ENCODE measurements at places on chromosomes 6 and 20.

- no peak for DNase-seq
Observed at GRCh38 chr6:104214901-104215300, 644.8 kb downstream of the HACE1 start.

- no peak for DNase-seq
Observed at GRCh38 chr20:8518878-8519277, 386.8 kb downstream of the PLCB1 start.

- DNase-seq: no peak
Observed at GRCh38 chr20:36726168-36726567, 19.7 kb downstream of the NDRG3 start.

- DNase-seq: no peak
Observed at GRCh38 chr6:128139519-128139918, 238.7 kb upstream of the THEMIS start.

GRCh38 chr6:45377043-45377553 is 636 bp downstream of the SUPT3H start:
- no peak for DNase-seq

- DNase-seq: peak; percentile 8
Observed at GRCh38 chr6:46521464-46521971, 30.3 kb upstream of the RCAN2 start.

DNA sequence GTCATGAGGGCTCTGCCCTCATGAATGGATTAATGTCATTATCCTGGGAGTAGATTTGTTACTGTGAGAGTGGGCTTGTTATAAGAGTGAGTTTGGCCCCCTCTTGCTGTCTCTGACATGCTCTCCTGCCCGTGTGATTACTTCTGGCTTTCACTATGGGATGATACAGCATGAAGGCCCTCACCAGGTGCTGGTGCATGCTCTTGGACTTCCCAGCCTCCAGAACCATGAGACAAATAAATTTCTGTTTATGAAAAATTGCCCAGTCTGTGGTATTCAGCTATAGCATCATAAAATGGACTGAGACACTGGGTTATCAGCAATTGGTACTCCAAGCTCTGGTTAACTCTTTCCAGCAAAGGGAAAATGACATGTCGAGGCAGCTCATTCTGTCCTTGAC is 76.2 kb upstream of the MAP3K7 start:
- no peak for DNase-seq

GRCh38 chr6:72218125-72218524 is 331.8 kb downstream of the RIMS1 start:
- DNase-seq: peak; percentile 24

DNA sequence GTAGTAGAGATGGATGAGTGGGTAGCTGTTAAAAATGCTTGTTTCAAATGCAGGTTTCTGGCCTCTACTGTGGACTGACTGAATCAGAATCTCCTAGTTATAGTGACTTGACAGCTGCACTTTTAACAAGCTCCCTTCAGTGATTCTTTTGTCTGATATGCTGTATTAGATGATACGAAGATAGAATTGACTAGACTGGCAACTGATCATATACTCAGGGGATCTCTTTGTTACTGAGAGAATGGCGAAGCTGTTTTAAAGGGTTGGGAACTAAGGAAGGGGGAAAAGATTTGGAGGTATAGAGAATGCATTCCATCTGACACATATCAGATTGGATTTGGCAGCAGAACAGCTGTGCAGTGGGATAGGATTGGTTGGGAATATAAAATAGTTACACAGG is 7.0 kb downstream of the ENPP4 start:
- DNase-seq: peak; percentile 16

GRCh38 chr20:49435639-49436038 is 46.8 kb downstream of the KCNB1 start:
- no peak for DNase-seq

DNA sequence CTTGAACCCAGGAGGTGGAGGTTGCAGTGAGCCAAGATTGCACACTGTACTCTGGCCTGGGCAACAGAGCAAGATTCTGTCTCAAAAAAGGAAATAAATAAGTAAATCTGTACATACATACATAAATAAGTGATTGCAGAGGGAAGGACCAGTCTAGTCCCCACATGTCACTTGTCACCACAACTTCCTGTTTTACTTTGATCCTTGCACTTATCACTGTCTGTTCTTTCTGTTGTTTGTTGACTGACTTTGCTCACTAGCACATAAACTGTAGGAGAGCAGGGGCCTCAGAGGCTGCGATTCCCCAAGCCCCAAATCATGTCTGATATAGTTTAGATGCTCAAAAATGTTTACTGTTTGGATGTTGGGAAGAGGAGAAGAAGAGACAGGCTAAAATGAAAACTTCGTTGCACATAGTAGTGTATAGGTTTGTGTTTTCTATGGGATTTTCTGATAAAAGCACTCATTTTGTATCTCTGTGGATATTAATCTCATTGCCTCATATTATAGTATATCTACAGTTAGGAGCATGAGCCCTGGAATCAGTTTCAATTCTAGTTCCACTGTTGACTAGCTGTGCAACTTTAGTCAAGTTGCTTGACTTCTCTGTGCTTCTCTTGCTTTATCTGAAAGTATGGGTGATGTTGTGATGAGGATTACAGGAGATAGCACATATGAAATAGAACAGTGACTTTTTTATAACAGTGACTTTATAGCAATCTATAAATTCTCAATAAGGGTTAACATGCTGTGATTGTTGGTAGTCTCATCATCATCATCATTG is 165.0 kb downstream of the TBC1D7 start:
- DNase-seq: no peak

GRCh38 chr6:160127270-160128124 is 5.9 kb downstream of the SLC22A1 start:
- no peak for DNase-seq

GRCh38 chr6:27126815-27127537 is 120.5 kb upstream of the PRSS16 start:
- peak; percentile 97 for DNase-seq

DNA sequence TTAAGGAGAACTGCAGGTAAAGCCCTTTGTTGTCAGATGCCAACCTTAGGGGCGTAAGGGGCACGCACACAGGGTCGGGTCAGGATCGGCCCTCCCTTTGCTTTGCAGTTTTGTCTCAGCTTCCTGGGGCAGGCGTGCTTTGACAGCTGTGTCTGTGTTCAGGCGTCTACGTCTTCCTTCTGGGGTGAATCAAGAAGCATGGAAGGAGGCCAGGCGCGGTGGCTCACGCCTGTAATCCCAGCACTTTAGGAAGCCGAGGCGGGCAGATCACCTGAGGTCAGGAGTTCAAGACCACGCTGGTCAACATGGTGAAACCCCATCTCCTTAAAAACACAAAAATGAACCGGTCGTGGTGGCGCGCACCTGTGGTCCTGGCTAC is 1.3 kb downstream of the ZGPAT start:
- DNase-seq: no peak

GRCh38 chr20:1357921-1358671 is 29.2 kb upstream of the SDCBP2 start:
- no peak for DNase-seq

GRCh38 chr20:50389808-50390684 is 120.1 kb upstream of the PTPN1 start:
- no peak for DNase-seq

GRCh38 chr6:43645613-43645964 is 753 bp downstream of the RSPH9 start:
- DNase-seq: no peak

DNA sequence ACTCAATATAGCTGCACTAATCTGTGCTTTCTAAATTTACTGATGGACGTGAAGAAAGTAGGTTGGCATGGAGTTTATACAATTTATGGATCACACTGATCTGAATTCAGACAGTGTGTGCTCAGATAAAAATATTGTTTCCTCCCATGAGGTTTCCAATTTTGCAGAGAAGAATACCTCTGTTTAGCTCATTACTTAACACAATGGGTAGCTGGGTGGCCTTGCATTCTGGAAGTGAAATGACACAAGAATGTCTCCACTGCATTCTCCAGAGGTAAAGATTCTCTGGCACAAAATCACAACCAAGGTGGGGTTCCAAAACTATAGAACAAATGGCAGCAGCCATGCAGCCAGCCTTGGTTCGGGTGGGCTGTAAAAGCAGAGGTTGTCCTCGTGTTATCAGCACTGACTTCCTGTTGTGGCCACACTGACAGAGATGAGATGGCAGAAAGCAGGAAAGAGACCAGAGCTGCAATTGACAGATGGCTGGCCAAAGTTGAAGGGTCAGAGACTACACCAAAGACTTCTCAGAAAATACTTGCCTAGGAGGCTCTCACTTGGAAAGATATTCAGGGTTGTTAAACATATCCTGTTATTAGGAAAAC is 50.2 kb downstream of the HDAC2 start:
- DNase-seq: no peak

GRCh38 chr6:116255246-116255800 is 1.4 kb upstream of the TSPYL4 start:
- peak; percentile 19 for DNase-seq

- DNase-seq: no peak
Observed at GRCh38 chr20:44033344-44033743, 118.7 kb downstream of the TOX2 start.

DNA sequence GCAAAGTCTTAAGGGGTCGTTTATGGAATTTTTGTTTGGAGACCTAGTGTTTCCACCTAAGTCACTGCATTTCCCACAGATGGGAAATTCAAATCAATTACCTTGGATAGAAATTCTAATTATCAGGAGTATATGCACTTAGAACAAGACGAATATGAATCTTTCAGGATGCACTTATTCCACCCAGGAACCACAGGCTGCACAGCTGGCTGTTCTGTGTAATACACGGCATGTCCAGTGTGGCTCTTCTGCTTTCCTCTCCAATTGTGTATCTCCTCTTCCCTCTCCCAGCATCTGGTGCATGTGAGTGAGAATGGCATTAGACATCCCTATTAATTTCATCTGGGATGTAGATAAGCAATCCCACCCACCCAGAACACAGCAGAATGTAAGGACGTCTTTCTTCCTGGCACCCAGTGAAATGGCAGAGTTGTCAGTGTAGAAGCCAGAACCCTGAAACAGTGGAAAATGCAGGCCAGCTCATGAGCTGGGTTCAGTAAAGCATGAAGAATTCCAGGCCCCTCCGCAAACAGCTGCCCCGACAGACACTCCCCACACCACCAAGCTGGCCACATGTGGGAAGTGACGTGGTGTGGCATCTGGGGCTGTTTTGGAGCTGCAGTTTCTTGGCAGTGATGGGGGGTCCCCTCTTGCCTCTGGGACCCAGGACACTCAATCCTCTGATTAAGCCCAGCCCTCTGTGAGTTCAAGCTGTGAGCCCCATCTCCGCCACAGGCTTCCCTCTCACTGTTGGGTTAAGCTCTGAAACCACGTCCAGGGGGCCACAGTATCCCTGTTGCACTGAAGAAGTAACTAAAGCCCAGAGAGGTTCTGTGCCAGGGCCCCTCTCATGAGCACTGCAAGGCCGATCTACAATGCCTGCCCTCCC is 180.1 kb upstream of the CST7 start:
- peak; percentile 84 for DNase-seq

DNA sequence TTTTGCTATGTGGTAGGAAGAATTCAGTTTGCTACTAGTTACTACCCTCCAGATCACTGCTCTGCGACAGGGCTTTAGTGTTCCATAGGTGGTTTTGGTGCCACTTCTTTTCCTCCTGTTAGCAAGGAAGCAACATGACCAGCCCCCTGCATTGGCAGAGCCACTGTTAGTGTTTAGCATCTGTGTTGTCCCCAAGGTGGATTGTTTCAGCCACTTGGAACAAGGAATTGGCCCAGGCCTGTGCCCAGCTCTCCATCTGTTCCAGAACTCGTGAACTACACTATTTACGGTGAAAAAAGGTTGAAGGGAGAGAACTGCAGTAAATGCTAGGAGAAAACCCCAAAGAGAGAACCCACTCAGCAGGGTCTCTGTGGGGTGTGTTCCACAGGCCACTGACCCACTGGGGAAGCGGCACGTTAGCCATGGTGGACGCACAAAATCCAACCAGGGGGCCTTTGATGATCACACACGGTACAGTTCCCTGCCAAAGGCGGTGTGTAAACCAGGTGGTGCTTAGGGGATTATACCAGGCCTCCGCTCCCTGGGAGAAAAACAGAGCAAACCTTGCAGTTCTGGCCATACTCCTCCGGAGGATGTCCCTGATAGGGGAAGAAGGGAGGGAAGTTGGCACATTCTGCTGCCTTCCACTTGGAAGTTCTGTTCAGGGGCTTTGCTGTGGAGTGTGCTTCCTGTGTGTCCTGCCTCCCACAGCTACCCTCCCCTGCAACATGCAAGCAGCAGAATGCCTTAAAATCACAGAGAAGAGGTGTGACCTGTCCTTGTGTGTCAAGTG is 72.3 kb downstream of the LYRM2 start:
- no peak for DNase-seq

- DNase-seq: no peak
Observed at GRCh38 chr20:59814840-59815340, 118.5 kb downstream of the SYCP2 start.

DNA sequence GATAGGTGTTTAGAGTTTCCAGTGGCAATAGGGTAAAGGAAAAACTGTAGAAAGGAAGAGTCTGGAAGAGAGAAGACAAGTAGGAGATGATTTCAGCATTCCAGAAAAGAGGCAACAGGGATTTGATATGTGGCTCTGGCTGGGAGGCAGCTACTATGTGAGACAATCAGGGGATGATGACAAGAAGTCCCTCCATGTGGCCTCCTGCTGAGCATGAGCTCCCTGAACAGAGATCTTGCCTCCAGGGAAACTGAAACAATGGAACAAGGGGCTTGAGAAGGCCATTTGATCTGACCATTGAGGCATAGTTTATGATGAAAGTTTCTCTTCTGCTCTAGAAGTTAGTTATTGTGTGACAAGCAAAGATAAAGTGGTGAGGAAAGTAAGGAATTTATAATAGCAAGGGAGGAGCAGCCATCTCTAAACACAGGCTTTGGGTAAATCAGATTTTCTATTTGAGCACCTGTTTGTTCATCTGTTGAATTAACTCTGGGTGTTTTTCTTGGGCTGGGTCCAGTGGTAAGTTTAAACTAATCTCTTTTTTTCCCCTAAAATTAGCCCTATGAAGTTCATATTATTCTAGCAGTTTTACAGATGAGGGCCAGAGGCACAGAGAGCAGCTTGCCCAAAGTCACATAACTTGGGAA is 3.0 kb upstream of the GPX5 start:
- DNase-seq: no peak

DNA sequence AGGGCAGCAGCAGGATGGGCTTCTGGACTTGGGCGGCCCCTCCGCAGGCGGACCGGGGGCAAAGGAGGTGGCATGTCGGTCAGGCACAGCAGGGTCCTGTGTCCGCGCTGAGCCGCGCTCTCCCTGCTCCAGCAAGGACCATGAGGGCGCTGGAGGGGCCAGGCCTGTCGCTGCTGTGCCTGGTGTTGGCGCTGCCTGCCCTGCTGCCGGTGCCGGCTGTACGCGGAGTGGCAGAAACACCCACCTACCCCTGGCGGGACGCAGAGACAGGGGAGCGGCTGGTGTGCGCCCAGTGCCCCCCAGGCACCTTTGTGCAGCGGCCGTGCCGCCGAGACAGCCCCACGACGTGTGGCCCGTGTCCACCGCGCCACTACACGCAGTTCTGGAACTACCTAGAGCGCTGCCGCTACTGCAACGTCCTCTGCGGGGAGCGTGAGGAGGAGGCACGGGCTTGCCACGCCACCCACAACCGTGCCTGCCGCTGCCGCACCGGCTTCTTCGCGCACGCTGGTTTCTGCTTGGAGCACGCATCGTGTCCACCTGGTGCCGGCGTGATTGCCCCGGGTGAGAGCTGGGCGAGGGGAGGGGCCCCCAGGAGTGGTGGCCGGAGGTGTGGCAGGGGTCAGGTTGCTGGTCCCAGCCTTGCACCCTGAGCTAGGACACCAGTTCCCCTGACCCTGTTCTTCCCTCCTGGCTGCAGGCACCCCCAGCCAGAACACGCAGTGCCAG is at the start of gene TNFRSF6B:
Gene TNFRSF6B (plus strand): TSS at position 25 of the 729 bp plus-strand sequence. CDS start 116 bp downstream, at position 141.
- no peak for DNase-seq

- DNase-seq: peak; percentile 29
Observed at GRCh38 chr20:14344746-14345145, 7.3 kb upstream of the FLRT3 start.

- peak; percentile 18 for DNase-seq
Observed at GRCh38 chr6:5674141-5674540, 332.6 kb downstream of the NRN1 start.
